ENCODE measurements at places on chromosomes 7 and 10.

DNA sequence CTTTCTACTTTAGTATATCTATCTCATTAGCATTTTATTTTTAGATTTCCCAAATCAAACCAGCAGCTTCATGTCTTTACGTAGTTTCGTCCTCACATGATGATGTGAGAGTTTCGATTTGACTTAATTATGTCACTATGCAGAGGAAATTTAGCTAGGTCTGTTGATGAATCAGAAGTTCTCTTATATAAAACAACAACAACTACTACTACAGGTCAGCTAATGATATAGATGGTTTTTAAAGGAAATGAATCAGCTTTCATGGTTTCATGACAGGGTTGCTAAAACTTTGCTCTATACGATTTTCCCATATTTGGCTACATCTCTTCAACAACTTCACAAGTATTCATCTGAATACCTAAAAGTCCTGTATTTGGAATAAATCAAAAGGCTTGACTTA lies 28.6 kb downstream of the JAZF1 start:
- peak; percentile 20 for DNase-seq

- no peak for DNase-seq
Observed at GRCh38 chr7:12701433-12701832, 14.0 kb downstream of the ARL4A start.

DNA sequence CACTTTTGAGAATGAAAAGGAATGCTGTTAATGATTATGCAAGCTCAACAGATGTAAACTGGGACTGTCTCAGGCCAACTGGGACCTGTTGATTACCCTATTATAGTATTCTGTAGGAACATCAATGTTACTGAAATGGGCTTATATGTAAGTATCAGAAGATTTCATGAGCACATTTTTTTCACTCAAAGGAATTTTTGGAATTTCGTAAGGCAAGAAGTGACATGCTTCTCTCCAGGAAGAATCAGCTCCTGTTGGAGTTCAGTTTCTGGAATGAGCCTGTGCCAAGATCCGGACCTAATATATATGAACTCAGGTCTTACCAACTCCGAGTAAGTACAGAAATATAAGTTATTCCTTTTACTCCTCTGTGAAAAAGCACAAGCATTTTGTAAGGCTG lies 19.2 kb downstream of the NIPSNAP2 start:
- DNase-seq, result no peak

- DNase-seq, result no peak
Observed at GRCh38 chr10:15069230-15069629, 19.3 kb downstream of the ACBD7 start.

- no peak for DNase-seq
Observed at GRCh38 chr7:93430917-93431588, 143.5 kb downstream of the CALCR start.

DNA sequence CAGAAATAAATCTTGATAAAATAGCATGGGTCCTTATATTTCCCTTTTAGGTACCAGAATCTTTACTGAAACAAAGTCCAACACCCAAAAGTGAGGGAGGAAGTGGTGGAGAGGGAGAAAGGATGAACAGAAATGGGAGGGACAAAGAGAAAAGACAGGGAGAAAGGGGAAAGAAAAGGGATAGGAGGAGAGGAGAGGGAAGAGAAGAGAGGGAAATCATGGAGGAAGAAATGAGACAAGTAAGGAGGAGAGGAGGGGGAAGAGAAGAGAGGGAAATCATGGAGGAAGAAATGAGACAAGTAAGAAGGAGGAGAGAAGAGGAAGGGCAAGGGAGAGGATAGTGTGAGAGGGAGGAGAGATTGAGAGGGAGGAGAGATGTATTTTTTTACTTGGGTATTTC lies 50.1 kb upstream of the ARL4A start:
- DNase-seq, result no peak

DNA sequence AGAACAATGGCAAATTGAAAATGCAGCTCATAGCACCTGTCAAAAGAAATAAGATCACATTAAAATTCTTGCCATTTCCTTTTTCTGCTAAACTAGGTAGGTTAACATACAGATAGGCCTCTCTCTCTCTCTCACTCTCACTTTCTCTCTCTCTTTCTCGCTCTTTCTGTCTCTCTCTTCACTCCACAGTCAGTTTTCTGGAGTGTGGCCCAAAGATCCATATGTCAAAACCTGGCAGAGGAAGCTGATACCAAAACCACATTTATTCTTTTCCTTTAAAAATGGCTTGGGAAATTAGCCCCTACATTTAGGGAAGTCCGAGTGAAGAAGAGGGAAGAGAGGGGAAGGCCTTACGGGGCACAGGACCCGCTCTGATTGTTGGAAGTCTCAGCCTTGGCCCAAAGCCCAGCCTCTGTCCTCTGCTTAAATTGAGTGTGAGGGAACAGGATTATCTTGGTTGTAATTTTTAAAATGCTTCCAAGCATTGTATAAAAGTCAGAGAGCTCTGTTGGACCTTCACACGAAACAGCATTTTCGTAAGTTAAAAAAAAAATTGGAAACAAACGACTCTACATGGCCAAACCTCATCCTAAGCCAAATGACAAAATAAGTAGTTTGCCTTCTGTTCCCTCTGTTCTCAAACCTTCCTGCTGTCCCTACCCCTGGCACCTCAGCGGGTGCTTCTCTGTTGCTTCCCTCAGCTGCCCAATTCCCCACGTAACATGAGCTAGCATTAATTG lies 83.2 kb downstream of the FRMD4A start:
- no peak for DNase-seq

DNA sequence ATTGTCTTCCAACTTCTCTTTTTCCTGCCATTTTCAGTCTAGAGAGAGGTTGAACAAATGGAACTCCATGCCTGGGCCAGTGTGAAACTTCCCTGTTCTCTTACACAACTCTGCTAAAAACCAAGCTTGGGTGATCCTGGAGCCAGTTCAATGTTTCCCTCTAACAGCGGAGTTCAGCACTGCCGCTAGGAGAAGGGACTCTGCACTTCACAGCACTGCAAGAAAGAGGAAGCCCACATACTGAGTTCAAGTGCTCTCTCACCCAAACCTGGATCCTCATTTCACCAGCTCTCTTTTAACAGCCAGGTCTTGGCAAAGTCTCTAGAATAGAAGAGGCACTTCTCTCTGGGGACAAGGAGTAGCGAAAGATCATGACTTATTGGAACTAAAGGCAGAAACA lies 18.8 kb downstream of the FOXI2 start:
- DNase-seq, result no peak

DNA sequence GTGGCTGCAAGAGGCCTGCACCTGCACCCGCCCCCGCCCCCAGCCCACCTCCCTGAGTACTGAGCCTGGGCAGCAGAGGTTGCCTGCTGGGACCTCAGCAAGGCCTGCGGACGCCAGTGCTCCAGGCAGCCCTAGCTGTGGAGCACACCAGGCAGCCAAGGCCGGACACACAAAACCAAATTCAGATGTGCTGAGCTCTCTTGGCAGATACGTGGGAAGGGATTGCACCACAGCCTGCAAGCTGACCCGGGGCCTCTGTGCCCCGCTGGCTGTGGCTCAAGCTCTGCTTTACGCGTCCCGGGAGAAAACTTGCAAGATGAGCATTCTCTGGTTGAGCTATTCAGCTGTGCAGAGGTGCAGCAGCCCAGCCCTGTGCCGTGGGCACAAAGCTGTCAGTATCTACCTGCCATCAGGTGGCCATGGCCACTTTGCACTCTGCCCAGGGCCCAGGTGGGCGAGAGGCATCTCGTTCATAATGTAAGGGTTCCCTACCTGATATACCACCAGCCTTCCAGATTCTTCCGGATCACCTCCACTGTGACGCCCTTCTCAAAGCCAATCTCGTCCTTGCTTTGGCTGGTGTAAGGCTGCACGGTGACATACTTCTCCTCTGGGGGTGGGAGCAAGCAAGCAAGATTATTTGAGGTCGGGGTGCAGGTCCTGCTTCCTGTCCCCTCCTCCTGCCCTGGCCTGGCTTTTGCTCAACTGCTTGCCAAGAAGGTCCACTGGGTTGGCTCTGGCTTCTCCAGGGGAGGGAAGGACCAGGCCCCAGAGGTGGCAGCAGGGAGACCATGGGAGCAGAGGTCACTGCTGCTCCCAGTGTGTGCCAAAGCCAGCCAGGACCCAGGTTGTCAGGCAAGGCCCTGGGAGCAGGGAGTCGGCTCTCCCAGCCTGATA lies 123.4 kb downstream of the NEURL1 start:
- DNase-seq, result peak; percentile 73
